GM06990 (cell line): ENCODE measurements at places on chromosomes 1 and 21.

GRCh38 chr1:16266411-16267118 is 29.6 kb upstream of the CPLANE2 start:
- DNase-seq: no peak

DNA sequence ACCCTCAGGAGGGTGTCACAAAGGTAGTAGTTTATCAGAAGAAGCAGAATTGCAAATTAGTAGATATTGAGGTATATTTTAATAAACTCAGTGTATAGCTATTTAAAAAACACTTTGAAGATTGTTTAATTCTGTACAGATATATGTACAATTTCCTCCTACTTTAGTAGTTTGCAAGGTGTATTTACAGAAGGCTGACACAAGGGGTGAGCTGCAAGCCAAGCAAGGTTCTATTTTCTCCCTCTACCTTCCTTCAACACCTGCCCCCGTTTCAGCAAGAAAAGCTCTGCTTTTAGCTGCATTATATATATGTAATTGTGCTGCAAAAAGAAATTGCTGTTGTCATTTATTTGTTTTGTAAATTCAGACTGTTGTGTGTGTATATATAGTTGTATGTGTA is 674.2 kb upstream of the PKN2 start:
- DNase-seq: no peak

DNA sequence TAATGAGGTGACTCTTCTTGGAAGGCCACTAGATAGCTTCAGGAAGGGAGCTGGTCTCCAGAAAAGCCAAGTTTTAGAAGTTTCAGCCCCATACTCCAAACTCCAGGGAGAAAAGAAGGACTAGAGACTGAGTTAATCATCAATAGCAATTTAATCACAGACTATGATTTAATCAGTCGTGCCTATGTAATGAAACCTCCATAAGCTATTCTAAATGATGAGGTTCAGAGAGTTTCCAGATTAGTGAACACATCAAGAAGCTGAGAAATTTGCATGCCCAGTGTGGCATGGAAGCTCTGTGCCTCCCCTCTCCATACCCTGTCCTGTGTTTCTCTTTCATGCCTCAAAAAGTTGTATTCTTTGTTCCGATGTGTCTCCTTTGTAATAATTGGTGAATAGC is 49.2 kb upstream of the CCDC190 start:
- no peak for DNase-seq

- DNase-seq: no peak
These were observed 11.7 kb upstream of the PODN start for GRCh38 chr1:53050310-53050709.

GRCh38 chr1:205009670-205010069 is 33.3 kb upstream of the CNTN2 start:
- DNase-seq: no peak

- DNase-seq: no peak
These were observed 39.5 kb downstream of the LBR start for GRCh38 chr1:225388372-225388771.

DNA sequence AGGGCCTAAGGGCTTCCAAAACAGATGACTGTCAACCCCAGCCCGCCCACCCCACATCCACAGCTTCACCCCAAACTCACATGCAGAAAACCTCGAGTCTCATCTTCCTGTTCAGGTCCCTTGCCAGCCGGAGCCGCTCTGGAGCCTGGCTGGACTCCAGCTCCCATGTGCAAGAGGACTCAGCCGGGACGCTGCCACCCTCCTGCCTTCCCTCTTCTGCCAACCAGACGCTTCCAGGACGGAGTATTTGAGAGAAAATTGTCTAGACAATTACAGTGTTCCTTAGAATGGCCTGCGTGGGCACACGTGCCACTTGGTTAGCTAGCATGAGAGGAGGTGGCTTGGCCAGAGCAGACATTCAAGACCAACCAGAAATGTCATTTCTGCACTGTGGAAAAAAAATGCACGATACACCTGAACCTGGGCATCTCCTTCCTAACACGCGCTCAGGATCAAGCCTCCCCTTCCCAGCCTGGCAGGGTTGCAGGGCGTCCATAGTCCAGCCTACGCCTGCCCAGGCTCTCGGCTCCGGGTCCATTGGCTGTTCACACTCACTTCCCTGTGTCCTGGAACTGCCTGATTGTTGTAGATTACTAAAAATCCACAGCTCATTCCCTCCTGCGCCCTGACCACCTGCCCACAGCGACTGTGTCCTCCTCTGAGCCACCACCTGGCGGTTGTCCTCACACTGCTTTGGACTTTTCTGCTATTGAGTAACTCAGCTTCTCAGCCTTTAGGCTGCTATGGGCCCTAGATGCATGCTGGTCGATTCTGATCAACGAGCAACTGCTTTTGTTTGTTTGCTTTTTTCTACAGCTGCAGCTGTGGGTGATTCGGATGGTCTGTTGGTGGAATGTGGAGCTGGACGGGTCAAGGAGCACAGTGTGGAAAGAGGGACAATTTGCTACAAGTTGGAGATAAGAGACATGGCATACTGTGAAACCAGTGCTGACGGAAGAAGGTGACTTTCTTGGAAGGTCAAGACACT is at the start of gene CLDN14:
TSS of gene CLDN14 (minus strand) at position 708 of the 988 bp plus-strand sequence. CDS start 18,427 bp downstream, outside the sequence.
- DNase-seq: no peak

GRCh38 chr1:92877792-92878191 is 46.0 kb downstream of the RPL5 start:
- no peak for DNase-seq

GRCh38 chr21:41751611-41752011 is 15.2 kb downstream of the RIPK4 start:
- DNase-seq: no peak

GRCh38 chr1:45569962-45570581 is 13.8 kb upstream of the NASP start:
- peak; percentile 35 for DNase-seq

DNA sequence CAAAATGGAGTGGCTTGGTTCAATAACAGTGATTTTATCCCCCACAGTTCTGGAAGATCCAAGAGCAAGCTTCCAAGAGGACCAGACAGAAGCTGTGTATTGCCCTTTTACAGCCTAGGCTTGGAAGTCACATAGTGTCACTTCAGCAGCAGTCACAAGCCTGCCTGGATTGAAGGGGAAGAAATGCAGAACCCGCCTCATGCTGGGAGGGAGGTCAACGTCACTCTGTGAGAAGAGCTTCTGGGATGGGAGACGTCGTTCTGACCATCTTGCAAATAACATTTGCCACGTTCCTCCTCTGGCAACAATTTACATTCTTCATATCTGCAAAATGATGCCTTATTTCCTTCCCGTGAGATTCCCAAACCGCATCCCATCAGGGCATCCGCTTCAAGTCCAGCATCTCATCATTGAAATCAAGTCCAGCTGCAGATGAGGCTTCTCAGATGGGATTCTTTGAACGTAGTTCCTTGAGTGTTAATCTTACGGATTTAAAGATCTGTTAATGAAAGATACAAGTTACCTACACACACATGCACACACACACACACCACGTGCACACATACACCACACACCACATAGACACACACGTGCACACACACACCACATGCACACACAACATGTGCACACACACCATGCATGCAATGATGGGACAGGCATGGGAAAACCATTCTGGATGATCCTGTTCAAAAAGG is 23.9 kb upstream of the KIF1B start:
- DNase-seq: no peak

DNA sequence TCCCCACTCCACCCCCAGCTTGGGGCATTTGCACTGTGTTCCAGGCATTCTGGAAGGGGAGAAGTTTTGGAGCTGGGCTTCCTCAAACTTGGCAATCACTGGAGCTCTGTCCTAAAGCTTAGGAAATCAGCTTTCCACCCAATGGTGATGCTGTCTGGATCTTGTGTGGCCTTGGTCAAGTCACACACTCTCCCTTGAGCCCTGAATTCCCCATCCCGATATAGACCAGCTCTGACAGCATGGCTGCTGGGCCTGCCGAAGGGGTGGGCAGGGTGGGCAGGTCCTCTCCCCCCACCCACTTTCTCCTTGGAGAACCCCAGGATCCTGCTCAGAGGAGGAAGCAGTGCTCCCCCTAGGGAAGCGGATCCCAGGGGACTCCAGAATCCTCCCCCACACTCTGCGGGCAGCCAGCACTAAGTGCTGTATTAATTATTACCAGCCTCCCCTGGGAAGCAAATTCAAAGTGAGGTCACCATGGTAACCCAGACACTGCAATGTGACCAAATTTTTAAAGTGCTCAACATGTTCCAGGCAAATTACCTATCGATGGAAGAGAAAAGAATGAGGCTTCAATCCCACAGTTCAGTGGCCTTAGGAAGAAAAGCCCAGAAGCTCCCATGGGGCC is 21.3 kb upstream of the LDLRAP1 start:
- no peak for DNase-seq

GRCh38 chr1:99579691-99580172 is 66.2 kb upstream of the PALMD start:
- no peak for DNase-seq

GRCh38 chr21:26832546-26832945 is 12.7 kb downstream of the ADAMTS1 start:
- DNase-seq: no peak

GRCh38 chr1:17093822-17094393 is 25.3 kb downstream of the PADI2 start:
- no peak for DNase-seq

DNA sequence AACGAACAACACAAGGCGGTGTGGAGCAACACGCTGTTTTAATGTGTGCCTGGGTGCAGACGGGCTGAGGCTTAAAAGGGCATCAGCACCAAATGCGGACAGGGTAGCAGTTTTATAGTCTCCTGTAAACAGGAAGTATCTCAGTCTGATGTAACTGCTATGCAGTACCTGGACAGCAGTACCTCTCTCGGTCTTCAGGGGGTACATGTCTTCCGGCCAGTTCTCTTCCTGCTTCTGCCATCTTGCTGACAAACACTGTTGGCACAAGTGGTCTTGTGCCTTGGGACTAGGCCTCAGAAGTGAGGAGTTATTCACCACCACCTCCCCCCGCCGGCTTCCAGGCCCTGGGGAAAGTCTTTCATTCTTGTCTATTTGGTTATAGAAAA is 49.7 kb upstream of the APOBEC4 start:
- no peak for DNase-seq

GRCh38 chr1:234213658-234214128 is 159.6 kb upstream of the COA6 start:
- no peak for DNase-seq

DNA sequence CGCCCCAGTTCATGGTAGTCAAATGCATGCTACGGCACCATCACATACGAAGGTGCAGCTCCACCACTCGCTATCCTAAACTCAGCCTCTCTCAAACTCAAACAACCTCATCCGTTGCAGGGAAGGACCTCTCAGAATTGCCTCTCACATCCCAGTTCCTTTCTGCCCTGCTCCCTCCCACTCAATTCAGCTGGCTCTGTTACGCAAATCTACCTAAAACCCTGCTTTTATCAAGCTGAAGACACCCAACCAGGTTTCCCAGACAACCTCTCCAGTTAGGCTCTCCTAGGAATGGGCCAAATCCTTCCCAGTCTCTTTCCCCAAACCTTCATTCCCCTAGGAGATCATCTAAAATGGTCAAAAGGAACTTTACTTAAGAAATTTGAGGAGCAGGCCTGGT is 62.9 kb downstream of the CLSTN1 start:
- DNase-seq: no peak

DNA sequence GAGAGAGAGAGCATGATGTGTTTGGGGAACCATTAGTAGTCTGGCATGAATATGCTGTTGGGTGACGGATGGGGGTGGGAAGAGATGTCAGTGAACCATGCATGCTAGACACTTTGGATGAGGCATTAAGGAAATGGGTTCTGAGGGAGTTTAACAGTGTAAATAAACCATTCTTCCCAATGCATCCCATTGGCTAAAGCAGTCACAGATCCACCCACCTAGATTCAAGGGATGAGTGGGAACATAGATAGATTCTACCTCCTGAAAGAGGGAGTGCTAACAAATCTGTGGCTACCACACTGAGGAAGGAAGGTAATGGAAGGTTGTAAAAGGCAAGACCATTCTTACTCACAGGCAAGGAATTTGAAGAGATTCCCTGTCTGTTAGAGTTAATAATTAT is 129.8 kb upstream of the CACNA1E start:
- DNase-seq: no peak

DNA sequence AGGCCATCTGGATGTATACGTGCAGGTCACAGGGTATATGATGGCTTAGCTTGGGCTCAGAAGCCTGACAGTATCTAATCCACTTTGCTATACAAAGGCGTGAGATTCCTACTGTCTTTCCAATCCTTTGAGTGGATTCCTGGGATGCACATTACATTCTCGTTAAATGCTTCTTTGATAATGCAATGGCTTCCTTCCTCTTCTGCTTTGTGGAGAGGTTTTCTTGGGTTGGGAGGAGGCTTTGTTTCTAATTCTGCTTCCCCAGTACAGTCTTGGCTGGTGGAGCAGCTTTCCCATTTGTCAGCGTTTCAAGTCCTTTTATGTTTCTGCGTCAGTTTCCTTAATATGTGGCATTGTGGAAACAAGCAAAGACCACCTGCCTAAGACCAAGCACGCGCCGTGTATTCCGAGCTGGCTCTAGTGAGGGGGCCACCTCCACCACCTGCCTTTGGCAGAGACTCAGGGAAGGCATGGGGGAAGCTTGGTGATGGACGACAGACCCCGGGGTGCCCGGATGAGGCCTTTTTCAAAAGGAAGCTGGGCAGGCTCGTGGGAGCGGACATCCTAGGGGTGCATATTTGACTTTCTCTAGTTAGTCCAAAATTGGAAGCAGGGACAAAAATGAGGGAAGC is 72.7 kb downstream of the WDR4 start:
- DNase-seq: no peak

GRCh38 chr21:28828981-28829380 is 163.7 kb downstream of the LTN1 start:
- DNase-seq: no peak

GRCh38 chr1:88302843-88303486 is 381.1 kb upstream of the PKN2 start:
- no peak for DNase-seq

DNA sequence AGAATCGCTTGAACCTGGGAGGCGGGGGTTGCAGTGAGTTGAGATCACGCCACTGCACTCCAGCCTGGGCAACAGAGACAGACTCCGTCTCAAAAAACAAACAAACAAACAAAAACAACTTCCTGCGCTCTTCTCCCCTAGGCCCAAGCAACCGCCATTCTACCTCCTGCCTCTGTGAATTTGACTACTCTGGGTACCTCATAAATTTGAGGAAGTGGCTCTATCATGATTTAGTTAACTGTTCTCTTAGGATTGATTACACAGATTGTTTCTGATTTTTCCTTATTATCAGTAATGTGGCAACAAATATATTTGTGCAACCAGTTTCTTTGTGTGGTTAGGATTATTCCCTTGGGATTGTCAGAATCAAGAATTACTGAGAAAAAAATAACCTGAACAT is 29.7 kb downstream of the OPTC start:
- no peak for DNase-seq
